ENCODE measurements at places on chromosomes 12 and 14.
A peak's percentile ranks its signal among the peaks of the same experiment; 100 is the strongest.

DNA sequence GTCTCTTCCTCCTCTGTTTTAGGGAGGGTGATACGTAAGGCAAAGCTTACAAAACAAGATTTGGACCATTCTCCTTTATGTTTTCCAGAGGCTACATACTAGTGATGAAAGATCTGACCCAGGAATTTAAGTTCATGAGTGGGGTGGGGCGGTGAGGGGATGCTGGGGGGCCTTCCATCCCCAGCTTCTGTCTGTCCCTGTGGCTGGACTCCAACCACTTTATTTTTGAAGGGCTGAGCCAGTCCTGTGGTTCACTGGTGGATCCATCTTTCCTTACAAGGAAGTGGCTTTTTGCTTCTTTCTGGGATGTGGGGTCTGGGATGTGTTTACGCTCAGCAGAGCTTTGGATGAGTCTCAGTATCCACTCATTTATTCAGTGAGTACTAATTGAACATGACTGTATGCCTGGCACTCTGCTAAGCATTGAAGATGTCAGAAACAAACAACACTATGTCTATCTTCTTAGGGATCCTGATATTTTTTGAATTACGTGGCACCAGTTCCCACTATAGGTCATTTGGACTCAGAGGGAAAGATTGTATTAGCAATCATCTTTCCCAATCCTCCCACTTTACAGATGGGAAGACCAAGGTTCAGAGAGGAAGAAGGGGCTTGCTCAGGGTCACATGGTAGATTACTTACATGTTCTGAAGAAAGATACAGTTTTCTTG lies 291.8 kb upstream of the TBX3 start:
- no peak for DNase-seq

DNA sequence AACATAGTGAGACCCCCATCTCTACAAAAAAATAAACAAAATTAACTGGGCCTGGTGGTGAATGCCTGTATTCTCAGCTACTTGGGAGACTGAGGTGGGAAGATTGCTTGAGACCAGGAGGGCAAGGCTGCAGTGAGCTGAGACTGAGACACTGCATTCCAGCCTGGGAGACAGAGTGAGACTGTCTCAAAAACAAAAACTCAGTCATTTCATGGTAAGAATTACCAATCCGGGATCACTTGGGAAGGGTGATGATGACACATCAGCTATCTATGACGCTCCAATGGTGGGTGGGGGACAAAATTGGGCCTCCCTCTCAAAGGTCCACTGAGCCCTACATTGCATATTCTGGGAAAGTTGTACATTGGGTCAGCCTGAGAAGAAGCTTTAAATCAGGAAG lies 47.7 kb downstream of the SERPINA3 start:
- no peak for DNase-seq

- no peak for DNase-seq
Observed at GRCh38 chr12:40078266-40078665, 27.6 kb downstream of the SLC2A13 start.

DNA sequence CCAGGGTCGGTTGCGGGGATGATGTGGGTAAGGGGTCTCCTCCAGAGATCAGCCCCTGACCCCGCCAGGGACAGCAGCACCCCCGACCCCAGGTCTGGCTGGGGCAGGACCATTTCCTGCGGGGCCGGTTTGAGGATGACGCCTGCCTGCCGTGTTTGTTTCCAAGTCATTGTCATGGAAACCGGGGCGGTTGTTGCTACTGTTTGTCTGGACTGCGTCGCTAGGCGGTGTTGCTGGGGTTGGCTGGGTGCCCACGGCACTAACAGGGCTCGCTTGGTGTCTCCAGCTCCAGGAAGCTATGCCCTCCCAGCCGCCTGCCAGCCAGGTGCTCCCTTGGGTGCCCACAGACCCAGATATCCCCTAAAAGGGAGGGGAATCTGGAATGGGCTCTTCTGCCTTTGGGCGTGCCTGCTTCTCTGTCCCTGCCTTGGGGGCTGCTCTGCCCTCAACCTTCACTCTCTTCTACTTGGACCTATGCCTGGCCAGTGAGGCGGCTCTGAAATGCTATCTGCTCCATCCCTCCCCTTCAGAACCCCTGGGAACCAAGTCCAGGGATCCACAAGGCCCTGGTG lies 4.7 kb upstream of the CRIP1 start:
- DNase-seq = peak; percentile 72

GRCh38 chr12:31234955-31235867 lies 90.7 kb downstream of the SINHCAF start:
- no peak for DNase-seq

GRCh38 chr14:43539210-43539609 lies 967.9 kb downstream of the FSCB start:
- DNase-seq = no peak

DNA sequence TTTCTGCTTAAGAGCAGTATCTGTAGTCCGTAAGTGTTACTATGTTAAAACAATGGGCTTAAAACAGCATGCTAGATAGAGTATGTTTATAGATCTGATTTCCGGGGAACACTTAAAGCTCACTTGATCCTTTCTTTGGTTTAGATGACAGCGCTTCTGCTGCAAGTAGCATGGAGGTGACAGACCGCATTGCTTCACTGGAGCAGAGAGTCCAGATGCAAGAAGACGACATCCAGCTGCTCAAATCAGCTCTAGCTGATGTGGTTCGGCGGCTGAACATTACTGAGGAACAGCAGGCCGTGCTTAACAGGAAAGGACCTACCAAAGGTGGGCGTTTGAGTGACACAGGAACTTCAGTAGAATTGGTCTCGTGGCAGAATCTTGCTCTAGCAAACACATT lies 57.5 kb downstream of the EML1 start:
- no peak for DNase-seq

- no peak for DNase-seq
Observed at GRCh38 chr14:66623838-66624237, 115.9 kb downstream of the GPHN start.

GRCh38 chr12:59444932-59445331 lies 150.9 kb upstream of the SLC16A7 start:
- DNase-seq = no peak

DNA sequence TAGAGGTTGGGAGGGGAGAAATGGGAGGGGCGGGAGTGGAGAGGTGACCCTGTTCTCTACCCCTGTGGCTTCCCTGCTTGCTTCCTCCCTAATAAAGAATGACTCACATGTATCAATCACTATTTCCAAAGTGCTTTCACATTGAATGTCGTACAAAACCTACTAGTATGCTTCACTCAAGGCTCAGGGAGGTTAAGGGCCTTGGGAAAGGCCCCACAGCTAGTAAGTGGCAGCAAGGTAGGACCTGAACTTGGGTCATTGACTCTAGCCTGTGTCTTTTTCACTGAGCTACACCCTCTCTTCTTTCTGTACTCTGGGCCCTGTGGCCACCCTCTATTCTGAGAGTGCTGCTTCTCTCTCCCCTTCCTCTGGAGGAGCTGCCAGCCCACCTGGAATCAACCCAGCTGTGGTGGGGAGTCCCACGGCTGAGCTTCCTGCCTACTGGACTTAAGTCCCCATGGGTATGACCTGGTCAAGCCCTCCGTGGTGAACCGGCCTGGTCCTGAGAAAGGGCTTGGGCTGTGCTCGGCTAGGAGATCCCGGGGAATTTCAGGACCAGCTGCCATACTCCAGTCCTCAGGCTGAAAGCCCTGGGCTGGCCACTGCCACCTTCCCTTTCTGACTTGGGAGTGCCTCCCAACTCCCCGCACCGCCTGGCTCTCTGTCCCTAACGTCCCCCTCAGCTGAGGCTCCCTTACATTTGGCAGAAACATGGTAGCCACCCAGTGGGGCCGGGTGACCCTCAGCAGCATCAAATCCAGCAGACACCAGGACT lies 13.0 kb downstream of the SLC48A1 start:
- no peak for DNase-seq

All from KG1 (cell line).